ENCODE measurements at places on chromosomes 4 and X.

- no peak for DNase-seq
Observed at GRCh38 chr4:1310031-1310795, 20.5 kb downstream of the MAEA start.

DNA sequence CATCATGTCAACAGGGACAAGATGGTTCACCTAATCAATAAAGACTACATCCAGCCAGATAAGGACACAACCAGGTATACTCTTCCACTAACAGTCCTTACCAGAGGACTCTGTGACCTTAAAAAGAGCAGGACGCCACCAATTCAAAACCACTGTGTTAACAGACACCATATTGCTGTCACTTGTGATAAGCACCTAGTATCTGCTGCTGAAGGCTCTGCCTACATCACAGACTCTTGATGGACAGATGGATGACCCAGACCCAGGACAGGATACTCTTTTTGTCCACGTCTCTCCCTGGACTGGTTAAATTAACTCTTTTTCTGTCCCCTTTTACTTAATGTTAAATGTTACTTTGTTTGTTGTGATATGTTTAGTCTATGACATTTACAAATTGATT, 586.2 kb upstream of the AGA start:
- DNase-seq: no peak

DNA sequence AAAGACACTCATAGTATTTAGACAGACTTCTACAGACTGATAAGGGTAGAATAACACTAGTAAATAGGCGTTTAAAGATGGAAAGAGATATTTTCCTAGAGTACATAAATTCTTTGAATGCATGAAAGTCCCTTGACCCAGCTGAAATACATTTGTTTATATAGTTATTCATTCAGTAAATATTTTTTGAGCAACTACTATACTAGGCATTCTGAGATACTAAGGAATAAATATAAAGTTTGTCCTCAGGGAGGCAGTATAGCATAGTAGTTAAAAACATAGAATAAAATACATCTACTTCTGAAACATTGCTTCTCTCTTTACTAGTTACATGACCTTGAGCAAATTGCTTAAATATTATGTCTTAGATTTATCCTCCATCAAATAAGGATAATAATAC, 27.4 kb downstream of the HMGN5 start:
- peak; percentile 28 for DNase-seq

GRCh38 chr4:148735432-148736155, 293.4 kb upstream of the NR3C2 start:
- no peak for DNase-seq

All from hematopoietic multipotent progenitor cell treated with erythropoietin and hydrocortisone succinate and interleukin-3 and kit ligand, for 17 days (in vitro differentiated cells).